ENCODE measurements at places on chromosomes 4 and X. TPM values are rescaled to one million over a fixed set of nuclear protein-coding genes. Genes with fewer than 3 reads are reported as not detected.

- H3K27ac ChIP-seq, result no peak overlapping the region
- H3K36me3 ChIP-seq, result no peaks in the 10 kb centered on the region
- peak; percentile 39 for DNase-seq
Measured at GRCh38 chrX:24294619-24295018, 19.2 kb downstream of the SUPT20HL2 start.

DNA sequence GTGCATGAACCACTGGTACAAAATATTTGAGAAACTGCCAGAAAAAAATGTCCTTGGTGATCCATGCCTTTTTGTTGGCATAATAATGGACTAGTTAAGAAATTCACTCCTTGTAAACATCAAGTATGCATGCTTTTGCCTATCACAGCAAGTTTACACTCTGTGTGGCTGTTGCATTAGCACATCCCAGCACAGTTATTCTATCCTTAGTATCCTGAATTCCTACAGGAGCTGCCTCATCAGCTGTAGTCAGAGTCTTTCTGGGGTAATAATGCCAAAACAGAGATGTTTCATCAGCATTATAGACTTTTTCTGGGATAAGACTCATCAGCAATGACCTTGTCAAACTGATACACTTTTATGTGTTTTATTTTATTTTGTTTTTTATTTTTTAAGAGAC lies 82.8 kb downstream of the CHIC2 start:
- H3K4me3 ChIP-seq, result no peak overlapping the region
- H3K4me1 ChIP-seq, result no peaks in the 10 kb centered on the region
- no peaks in the 10 kb centered on the region for H3K27me3 ChIP-seq
- no peak for DNase-seq

DNA sequence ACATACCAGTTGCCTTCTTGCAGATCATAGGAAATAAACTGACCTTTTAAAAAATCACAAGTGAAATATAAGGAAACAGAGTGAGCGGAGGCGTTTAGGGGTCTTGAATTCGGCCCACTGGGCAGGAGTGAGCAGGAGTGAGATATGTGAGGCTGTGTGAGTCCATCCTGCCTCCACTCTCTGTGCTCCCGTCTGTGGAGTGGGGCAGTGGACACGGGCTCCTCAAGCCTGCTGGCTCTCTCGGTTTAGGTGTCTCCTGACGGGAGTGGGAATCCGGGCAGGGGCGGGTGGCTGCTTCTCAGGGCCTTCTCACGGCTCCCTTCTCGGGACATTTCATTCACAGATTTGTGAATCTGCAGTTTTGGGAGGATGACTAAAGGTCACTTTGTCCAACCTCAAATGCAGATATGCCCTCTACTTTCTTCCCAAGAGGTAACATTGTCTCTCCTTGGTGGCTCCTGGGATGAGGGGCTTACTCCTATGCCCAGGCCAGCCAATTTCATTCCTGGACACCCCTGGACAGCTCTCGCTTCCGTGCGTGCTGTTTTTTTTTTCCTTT lies 27.6 kb downstream of the CYTL1 start:
- H3K36me3 ChIP-seq, result no peaks in the 10 kb centered on the region
- H3K27me3 ChIP-seq, result no peaks in the 10 kb centered on the region
- no peak overlapping the region for H3K27ac ChIP-seq
- no peaks in the 10 kb centered on the region for H3K4me1 ChIP-seq

GRCh38 chr4:140861359-140862176 lies 105.4 kb upstream of the TBC1D9 start:
- H3K27ac ChIP-seq, result no peak overlapping the region
- H3K4me3 ChIP-seq, result no peak overlapping the region
- H3K4me1 ChIP-seq, result no peaks in the 10 kb centered on the region
- peak; percentile 71 for DNase-seq

- H3K36me3 ChIP-seq, result no peaks in the 10 kb centered on the region
- H3K27me3 ChIP-seq, result no peaks in the 10 kb centered on the region
- H3K27ac ChIP-seq, result no peak overlapping the region
- H3K4me1 ChIP-seq, result no peaks in the 10 kb centered on the region
- DNase-seq, result no peak
Measured at GRCh38 chr4:124803641-124804040, 91.1 kb upstream of the ANKRD50 start.

- no peak for DNase-seq
- no peak overlapping the region for H3K4me3 ChIP-seq
- H3K27ac ChIP-seq, result no peak overlapping the region
- H3K27me3 ChIP-seq, result no peaks in the 10 kb centered on the region
- no peaks in the 10 kb centered on the region for H3K36me3 ChIP-seq
Measured at GRCh38 chr4:155497306-155497705, 120.5 kb upstream of the MAP9 start.

- DNase-seq, result peak; percentile 64
- H3K4me1 ChIP-seq, result no peaks in the 10 kb centered on the region
- no peaks in the 10 kb centered on the region for H3K27me3 ChIP-seq
- H3K27ac ChIP-seq, result no peak overlapping the region
- H3K36me3 ChIP-seq, result no peaks in the 10 kb centered on the region
- H3K4me3 ChIP-seq, result no peak overlapping the region
Measured at GRCh38 chr4:111283066-111283677, 660.3 kb upstream of the PITX2 start.

DNA sequence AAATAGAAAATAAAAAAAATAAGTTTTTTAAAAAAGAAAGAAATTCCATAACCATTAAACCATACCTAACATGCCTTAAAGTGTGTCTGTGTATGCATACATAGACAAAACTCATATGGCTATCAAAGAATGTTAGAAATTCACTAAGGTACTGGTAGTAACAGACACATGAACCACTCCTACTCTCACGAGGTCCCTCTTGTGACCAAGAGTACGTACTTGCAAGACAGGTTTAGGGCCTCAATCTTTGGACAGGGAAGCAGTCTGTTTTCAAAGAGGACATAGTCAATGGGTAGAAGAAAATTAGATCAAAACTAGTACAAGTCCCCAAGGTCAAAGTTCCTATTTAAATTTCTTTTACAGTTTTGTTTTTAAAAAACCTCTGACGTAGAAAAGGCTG lies 117.3 kb downstream of the CHM start:
- no peaks in the 10 kb centered on the region for H3K4me1 ChIP-seq
- no peaks in the 10 kb centered on the region for H3K36me3 ChIP-seq

DNA sequence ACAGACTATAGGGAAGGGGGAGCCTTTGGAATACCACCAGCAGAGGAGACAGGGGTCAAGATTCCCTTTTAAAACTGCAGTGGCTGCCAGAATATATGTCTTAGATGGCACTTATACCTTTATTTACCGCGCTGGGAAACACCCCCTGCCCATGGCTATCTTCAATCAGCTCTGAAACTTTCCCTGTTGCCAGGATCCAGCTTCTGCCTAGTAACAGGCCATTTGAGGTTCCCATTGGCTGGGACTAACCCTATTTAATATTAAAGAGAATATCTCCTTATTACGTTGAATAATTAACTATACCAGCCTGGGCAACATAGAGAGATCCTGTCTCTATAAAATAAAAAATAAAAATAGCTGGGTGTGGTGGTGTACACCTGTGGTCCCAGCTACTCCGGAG lies 23.8 kb downstream of the SOWAHB start:
- no peak for DNase-seq
- no peaks in the 10 kb centered on the region for H3K36me3 ChIP-seq
- no peak overlapping the region for H3K4me3 ChIP-seq
- peaks cover 11% of the 10 kb centered on the region for H3K27me3 ChIP-seq
- H3K27ac ChIP-seq, result no peak overlapping the region

DNA sequence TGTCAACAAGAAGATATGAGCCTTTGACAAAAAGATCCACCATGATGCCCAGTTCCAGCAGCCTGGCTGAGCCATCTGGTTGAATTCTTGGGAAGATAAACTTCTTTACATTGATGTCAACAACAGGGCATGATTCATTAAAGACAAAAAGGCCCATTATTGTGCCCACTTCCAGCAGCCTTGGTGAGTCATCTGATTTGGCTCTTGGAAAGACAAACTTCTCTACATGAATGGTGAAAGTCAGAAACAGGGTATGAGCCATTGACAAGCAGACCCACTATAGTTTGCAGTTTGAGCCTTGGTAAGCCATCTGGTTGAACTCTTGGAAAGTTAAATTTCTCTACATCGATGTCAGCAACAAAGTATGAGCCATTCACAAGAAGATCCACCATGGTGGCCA lies 4.1 kb upstream of the CSF2RA start:
- no peaks in the 10 kb centered on the region for H3K27me3 ChIP-seq
- peaks cover 2% of the 10 kb centered on the region for H3K36me3 ChIP-seq
- no peak for DNase-seq
- no peak overlapping the region for H3K4me3 ChIP-seq
- H3K27ac ChIP-seq, result no peak overlapping the region
- H3K4me1 ChIP-seq, result peaks cover 19% of the 10 kb centered on the region

- H3K4me3 ChIP-seq, result no peak overlapping the region
- H3K27me3 ChIP-seq, result peaks cover 9% of the 10 kb centered on the region
- H3K27ac ChIP-seq, result no peak overlapping the region
- H3K36me3 ChIP-seq, result no peaks in the 10 kb centered on the region
- peaks cover 19% of the 10 kb centered on the region for H3K4me1 ChIP-seq
Measured at GRCh38 chrX:66203114-66203513, 39.1 kb downstream of the HEPH start.

DNA sequence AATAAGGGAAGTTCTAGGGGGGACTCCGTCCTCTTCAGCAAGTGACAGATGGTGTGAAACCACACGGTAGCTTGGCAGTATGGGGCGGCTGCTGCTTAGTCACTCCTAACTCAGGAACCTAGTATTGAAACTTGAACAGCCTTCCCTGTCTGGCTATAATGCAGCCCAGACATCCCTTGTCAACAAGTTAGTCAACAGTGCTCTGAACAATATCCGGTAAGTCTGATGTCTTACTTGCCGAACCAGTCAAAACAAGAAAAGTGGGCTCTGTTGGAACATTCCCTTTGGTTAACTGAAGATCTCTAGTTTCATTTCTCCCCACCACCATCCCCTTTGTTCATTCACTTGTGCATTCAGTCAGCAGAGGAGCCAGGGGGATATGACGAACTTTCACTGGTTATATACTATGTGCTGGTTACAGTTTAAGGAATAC lies 18.7 kb upstream of the CXCL13 start:
- H3K36me3 ChIP-seq, result no peaks in the 10 kb centered on the region
- no peaks in the 10 kb centered on the region for H3K27me3 ChIP-seq
- peak; percentile 69 for DNase-seq
- peaks cover 30% of the 10 kb centered on the region for H3K4me1 ChIP-seq

- H3K27ac ChIP-seq, result no peak overlapping the region
- H3K4me1 ChIP-seq, result peaks cover 9% of the 10 kb centered on the region
- no peak for DNase-seq
- no peaks in the 10 kb centered on the region for H3K27me3 ChIP-seq
Measured at GRCh38 chr4:26388671-26389070, 67.9 kb downstream of the RBPJ start.

- H3K4me3 ChIP-seq, result no peak overlapping the region
- no peaks in the 10 kb centered on the region for H3K4me1 ChIP-seq
- H3K36me3 ChIP-seq, result no peaks in the 10 kb centered on the region
- H3K27me3 ChIP-seq, result no peaks in the 10 kb centered on the region
Measured at GRCh38 chr4:155494037-155494718, 117.4 kb upstream of the MAP9 start.

GRCh38 chr4:7335344-7336066 lies 99.2 kb downstream of the PSAPL1 start:
- H3K4me3 ChIP-seq, result no peak overlapping the region
- no peaks in the 10 kb centered on the region for H3K4me1 ChIP-seq
- DNase-seq, result peak; percentile 74
- H3K27ac ChIP-seq, result no peak overlapping the region
- H3K27me3 ChIP-seq, result no peaks in the 10 kb centered on the region
- H3K36me3 ChIP-seq, result no peaks in the 10 kb centered on the region

- no peaks in the 10 kb centered on the region for H3K36me3 ChIP-seq
- H3K4me3 ChIP-seq, result no peak overlapping the region
- no peaks in the 10 kb centered on the region for H3K27me3 ChIP-seq
Measured at GRCh38 chrX:136963973-136964372, 69.8 kb downstream of the GPR101 start.

DNA sequence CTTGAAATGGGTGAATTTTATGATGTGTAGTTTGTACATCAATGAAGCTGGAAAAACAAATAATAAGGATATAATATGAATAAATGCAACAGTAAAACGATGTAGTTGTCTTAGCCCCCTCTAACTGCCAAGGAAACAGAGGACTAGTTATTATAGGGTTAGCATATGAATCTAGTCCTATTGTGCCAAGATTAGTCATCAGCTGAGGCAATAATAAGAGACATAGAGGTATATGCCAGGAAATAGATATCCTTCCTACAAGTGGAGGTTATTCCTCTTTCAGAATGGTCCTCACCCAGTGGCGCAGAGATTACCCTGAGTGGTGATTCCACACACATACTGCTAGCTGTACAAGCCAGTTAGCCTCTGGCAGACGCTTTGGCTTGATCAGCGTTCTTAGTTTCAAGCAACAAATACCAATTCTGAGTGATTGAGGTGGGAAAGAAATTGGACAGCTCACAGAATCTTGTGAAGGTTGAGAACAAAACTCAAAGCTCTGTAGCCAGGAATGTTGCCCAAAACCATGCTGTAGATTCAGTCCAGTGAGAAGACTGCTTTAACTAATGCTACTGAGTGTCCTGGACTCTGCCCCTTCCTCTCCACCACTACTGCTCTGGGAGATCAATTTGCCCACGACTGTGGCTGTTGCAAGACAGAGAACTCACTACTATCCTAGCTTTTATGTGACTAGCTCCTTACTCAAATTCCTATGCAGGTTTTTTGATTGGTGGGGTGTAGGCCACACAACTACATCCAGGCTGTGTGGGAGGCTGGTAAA lies 27.0 kb upstream of the ZNF280C start:
- H3K4me3 ChIP-seq, result no peak overlapping the region
- H3K4me1 ChIP-seq, result no peaks in the 10 kb centered on the region

DNA sequence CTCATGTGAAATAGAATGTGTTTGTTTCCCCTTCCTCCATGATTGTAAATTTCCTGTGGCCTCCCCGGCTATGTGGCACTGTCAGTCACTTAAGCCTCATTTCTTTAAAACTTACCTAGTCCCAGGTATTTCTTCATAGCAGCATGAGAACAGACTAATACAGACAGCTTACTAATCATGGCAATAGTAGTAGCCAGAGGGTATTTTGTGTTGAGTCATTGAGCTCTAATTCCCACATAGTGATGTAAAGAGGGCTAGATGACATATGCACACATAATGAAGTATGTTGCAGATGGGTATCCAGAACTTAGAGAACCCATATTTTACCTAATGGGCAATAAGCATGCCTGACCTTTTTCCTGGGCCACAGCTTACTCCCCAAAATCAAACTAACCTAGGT lies 1197.2 kb downstream of the PCDH7 start:
- no peaks in the 10 kb centered on the region for H3K36me3 ChIP-seq
- no peak for DNase-seq
- H3K4me1 ChIP-seq, result no peaks in the 10 kb centered on the region
- H3K4me3 ChIP-seq, result no peak overlapping the region
- H3K27me3 ChIP-seq, result no peaks in the 10 kb centered on the region

DNA sequence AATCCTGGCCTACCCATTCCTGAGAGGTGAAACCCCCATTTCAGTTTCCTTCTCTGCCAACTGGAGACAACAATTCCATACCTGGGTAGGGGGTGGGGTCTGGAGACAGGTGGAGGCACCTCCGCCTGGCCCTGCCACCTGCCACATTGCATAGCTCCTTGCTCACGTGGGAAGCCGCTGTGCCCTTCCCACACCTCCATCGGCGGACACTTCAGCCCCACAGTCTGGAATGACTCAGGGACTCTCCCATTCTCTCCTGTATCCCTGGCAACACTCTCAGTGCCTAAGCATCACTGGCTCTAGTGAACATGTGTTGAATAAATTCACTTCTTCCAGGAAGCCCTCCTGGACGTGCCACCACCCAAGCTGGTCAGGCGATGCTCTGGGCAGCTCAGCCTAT lies 21.7 kb downstream of the PPP2R2C start:
- H3K36me3 ChIP-seq, result no peaks in the 10 kb centered on the region
- no peak overlapping the region for H3K4me3 ChIP-seq
- no peaks in the 10 kb centered on the region for H3K27me3 ChIP-seq
- DNase-seq, result no peak

TLR2 gene
- 1.4 TPM for total RNA-seq

TEX13C gene
- not detected for total RNA-seq

UGT2B15 gene
- total RNA-seq, result not detected

IL2 gene
- not detected for total RNA-seq

FAM9C gene
- not detected for total RNA-seq

GABRE gene
- not detected for total RNA-seq

ABLIM2 gene
- 0.55 TPM for total RNA-seq
